ENCODE measurements at places on chromosomes 3 and 15. TPM values are rescaled to one million over a fixed set of nuclear protein-coding genes. Genes with fewer than 3 reads are reported as not detected.
A peak's percentile ranks its signal among the peaks of the same experiment; 100 is the strongest.

Gene ITIH1
- total RNA-seq = not detected

Gene SPSB4
- total RNA-seq = 12.9 TPM

Gene HCLS1
- total RNA-seq = 2.9 TPM

GRCh38 chr3:185930393-185931107 is 7.3 kb downstream of the TRA2B start:
- H3K4me3 ChIP-seq = no peak overlapping the region
- DNase-seq = no peak
- no peaks in the 10 kb centered on the region for H3K27me3 ChIP-seq
- H3K4me1 ChIP-seq = peaks cover 94% of the 10 kb centered on the region
- H3K36me3 ChIP-seq = peaks cover 9% of the 10 kb centered on the region
- H3K27ac ChIP-seq = peak overlapping the region; percentile 90

- no peak for DNase-seq
- H3K27ac ChIP-seq = no peak overlapping the region
- no peaks in the 10 kb centered on the region for H3K4me1 ChIP-seq
- H3K27me3 ChIP-seq = no peaks in the 10 kb centered on the region
These were observed 380.2 kb downstream of the DIPK2A start for GRCh38 chr3:144351773-144352365.
